Colonic mucosa (tissue), 4 donors: ENCODE measurements at places on chromosomes 5 and 9. TPM values are rescaled to one million over a fixed set of nuclear protein-coding genes. Genes with fewer than 3 reads are reported as not detected.

The ZNG1A gene
- total RNA-seq, result 23.2 TPM

The ANKRD20A1 gene
- 4.7 TPM for total RNA-seq

The SLC34A3 gene
- total RNA-seq, result not detected

The CAMLG gene
- 21.2 TPM for total RNA-seq

DNA sequence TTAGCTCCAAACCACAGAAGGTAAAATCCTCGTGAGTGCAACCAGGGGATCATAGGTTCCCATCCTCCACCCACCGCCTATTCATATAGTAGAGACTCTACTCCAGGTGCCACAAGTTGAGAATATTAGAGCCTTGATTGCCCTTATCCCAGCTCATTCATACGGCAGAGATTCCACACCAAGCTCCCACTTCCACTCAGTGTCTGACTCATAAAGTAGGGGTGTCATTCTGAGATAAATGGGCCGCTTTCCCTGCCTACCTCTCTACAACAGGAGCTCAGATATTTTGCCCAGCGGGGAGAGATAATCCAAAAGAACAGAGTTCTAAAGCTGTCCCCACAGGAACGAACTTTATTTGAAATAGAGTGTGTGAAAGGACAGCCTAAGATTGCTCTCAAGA is 9.4 kb downstream of the SLC22A4 start:
- DNase-seq, result no peak

DNA sequence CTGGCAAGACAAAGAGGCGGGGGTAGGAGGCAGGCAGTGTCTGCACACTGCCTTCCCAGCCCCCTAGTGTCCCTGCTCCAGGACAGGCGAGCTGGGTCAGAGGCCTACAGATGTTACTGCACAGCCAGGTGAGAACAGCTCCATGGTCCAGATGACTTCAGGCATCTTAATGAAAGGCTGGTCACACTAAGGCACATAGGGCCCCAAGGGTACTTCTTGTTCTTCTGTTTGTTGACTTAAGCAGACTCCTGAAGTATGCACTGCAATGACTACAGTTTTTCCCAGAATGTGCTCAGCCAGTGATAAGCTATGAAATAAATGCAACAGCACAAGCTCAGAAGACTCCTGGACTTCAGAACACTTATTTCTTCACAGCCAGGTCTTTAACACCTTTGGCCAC is 27.4 kb downstream of the ATPSCKMT start:
- DNase-seq, result no peak

DNA sequence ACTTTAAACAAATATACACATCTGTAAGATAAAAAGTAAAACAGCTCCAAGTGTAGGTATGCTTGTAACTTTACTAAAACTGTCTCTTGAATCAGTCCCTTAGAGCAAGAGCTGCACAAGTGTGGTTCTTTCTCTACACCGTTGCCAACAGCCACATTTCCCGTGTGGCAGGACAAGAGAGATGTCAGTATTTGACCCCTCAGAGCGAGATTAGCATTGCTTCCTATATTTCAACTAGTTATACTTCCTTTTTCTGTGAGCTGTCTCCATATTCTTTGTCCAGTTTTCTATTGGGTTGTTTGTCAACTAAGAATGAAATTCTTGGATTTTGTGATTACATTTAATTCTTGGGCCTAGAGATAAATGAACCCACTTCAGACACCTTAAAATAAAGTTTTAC is 8.0 kb downstream of the PLIN2 start:
- no peak for DNase-seq

DNA sequence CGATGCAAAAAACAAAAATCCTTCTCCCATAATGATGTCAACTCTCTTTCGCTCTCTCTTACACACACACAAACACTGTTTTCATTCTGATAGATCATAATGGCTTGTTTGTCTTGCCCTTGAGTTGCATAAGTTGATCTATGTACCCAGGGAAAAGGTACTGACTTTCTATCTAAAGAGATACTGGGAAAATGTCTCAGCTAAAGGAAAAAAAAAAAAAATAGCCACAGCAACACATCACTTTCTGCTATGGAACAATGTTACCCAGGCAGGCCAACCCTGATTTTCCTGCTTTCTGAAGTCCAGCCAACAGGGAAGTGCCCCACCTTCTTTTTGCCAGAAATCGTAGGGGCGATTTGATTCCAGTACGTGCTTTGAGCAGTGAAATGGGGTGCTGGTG is 212.6 kb upstream of the ACTBL2 start:
- DNase-seq, result no peak

DNA sequence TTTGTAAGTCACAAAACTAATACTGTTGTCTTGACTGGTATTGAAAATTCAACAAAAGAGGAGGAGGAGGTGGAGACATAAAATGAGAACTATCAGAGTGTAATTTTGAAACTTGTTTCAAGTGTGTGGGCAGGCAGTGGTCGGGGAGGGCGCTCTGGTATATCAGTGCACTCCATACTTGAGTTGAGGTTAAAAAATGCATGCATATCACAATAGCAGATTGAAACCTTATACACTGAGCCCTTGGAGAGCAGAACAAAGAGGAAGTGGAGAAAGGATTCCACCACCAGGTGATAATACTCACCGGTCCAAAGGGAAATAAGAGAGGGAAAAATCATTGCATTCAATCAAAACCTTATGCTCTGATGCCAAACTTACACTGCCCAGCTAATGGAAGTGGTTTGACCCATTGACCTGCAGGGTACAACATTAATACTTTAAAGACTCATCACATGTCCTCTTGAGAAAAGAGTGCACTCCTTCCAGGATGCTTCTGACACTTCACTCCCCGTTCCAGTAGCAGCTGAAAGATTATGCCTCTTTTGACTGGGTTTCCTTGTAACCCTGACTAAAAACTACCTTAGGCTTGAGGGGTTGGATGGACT is 79.5 kb upstream of the FAM169A start:
- no peak for DNase-seq

GRCh38 chr9:68821911-68822310 is 116.9 kb downstream of the PIP5K1B start:
- DNase-seq, result no peak

GRCh38 chr5:145903867-145904266 is 31.1 kb upstream of the GRXCR2 start:
- no peak for DNase-seq

DNA sequence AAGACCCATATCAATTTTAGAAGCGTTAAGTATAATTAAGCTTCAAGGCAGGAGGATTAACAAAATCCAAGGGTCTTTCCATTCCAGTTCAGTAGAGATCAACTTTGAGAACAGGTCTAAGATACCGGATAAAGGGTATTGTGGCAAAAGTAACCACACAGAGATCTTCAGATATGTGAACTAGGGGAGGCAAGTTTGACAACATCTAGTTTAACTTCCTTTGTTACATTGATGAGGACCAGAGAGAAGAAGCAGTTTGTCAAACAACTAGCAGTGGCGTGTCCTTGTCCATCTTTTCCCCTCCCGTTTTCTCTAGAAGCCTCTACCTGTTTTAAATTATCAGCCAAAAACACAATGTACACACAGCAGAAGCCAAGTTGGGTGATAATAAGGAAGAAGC is 8.6 kb downstream of the SLC36A2 start:
- DNase-seq, result no peak

- DNase-seq, result no peak
These were observed 59.2 kb downstream of the OTULIN start for GRCh38 chr5:14723701-14724132.

DNA sequence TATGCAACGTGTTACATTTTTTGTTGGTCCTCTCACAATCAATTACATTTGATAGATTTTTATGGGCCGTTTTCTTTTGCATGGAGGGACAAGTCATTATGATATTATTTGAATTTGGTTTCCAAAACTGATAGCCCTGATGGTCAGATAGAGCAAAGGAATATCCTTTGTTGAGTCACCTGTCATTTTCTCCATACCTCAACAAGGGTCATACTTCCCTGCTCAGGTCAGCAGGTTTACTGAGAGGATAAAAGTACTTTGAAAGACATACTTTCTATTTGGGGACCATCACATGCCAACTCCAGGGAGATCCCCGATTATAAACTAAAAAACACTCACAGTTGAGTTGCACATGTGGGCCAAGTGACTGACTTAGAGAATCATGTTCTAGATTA is 132.9 kb downstream of the SUSD1 start:
- no peak for DNase-seq

GRCh38 chr5:42953041-42953440 is 87.1 kb downstream of the ANXA2R start:
- DNase-seq, result no peak

GRCh38 chr5:150120062-150120441 is 33.7 kb upstream of the CSF1R start:
- no peak for DNase-seq

DNA sequence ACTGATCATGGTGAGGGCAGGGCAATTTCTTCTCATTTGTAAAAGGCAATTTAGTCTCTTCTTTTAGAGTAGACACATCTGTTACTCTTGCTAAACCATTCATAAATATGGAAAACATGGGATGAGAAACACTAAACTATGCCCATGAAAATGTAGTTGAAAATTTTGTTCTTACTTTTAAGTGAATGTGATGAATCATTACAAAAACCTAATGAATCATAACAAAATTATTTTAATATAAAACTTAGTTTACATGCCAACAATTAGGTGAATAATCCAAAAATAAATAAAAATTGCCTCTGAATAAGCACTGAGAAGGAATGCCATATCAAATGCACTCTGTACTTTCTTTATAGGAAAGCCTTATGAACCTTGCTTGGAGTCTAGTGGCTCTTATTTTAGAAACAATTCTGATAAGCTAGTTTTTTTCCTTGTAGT is 297.7 kb upstream of the EFNA5 start:
- DNase-seq, result no peak

GRCh38 chr5:149279661-149280060 is 8.0 kb downstream of the AFAP1L1 start:
- DNase-seq, result no peak

DNA sequence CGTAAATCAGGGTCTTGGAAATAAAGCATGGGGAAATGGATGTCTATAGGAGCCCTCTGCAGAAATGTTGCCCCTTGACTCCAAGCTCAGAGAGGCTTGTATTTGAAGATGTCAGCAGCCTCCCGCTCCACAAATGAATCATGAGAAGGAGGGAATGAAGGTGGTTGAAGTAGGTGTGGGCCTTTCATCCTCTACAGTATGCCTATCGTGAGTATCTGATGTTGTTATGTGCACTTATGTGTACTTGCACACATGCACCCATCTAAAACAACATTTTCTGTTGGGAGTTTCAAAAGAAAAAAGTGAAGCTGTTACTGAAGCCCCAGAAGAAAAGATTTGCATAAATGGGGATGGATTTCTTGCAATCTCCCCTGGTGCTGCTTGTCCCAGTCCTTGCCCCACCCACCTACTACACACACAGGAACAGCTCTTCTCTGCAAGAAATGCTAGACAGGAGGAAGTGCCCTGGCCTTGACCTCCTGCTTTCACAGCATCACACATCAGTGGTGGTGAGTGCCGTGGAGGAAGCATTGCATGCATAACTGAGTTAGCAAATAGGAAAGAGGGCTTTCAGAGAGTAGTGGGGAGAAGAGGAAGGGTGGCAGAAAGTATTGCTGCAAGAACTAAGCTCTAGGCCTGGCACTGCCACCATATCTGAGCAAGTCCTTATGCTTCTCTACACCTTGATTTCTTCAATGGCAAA is 156.1 kb downstream of the SNX18 start:
- DNase-seq, result peak; percentile 29

DNA sequence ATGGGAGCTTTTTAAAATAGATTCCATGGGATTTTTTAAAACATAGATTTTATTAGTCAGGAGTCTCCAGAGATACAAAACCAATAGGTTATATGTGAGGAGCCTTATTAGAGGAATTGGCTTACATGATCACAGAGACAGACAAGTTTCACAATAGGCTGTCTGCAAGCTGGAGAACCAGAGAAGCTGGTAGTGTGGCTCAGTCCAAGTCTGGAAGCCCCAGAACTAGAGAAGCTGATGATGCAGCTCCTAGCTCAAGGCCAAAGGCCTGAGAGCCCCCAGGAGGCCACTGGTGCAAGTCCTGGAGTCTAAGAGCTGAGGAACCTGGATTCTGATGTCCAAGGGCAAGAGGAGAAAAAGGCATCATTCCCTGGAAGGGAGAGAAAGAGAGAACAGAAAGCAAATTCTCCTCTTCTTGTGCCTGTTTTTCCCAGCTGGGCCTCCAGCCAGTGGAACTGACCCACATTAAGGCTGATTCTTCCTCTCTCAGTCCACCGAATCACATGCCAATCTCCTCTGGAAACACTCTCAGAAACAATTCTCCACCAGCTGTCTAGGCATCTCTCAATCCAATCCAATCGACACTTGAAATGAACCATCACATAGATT is 59.3 kb downstream of the AHRR start:
- DNase-seq, result peak; percentile 15

DNA sequence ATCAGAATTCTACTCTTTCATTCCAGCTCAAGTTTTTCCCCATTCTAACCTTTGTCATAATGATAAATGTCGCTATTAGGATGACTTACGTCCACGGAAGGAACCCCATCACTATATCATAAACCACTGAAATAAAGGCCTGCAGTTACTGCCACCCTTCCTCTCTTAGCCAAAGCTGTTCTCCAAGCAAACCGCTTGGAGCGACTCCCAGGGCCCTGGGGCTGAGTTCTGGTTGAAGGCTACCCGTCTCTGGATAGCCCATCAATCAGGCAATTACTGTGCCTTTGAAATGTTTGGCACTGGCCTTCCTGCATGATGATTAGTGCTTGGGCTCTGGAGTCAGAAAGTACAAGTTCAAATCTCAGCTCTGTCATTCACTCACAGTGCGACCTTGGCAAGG is 386.0 kb downstream of the SPOCK1 start:
- DNase-seq, result no peak

DNA sequence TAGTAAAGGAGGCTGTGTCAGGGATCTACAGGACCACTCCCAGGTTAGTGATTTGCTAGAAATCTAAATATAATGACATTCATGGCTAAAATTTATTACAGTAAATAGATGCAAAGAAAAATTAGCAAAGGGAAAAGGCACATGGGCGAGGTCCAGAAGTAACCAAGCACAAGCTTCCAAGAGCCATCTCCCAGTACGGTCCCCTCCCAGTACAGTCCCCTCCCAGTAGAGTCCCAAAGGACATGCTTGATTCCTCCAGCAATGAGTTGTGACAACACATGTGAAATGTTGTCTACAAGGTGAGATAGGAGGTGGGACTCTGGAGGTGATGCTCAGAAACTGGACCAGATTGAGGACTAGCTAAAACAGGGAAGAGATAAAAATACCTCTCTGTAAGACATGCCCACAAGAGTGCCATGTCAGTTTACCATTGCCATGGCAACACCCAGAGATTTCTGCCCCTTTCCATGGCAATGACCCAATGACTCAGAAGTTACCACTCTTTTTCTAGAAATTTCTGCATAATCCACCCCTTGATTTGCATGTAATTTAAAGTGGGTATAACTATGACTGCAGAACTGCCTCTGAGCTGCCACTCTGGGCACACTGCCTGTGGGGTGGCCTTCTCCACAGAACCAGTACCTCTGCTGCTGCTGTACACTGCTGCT is 27.9 kb upstream of the CEMIP2 start:
- no peak for DNase-seq
